SJCRH30 (cell line): ENCODE measurements at places on chromosomes 4 and X. TPM values are rescaled to one million over a fixed set of nuclear protein-coding genes. Genes with fewer than 3 reads are reported as not detected.

DNA sequence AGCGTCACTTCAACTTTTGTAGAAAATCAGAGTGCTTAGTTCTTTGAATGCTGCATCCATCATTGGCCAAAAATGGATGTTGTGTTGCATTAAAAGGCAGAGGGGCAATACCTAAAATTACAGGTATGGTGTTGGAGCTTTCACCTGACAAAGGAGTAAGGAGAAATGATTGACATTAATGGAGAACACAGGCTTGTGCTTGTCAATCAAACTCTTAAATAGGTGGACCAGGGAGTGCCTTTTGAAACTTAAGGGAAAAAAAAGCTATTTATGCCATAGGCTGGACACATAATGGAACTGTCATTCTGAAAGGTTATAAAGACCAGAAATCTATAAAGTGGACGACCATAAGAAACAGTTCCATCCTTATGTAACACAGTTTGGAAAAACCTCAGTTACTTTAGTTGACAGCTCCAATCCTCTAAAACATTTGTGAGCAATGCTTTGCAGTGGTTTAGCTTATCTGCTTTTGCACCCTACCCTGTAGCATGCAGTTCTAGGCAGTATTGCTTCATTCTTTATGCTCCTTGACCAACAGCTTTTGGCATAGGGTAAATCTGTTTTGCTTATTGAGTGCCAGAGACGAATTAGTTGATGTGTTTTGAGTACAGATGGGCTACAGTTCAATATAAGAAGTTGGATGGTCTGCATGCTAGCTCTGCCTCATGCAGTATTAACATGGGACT, 2.4 kb downstream of the HADH start:
- DNase-seq = no peak

GRCh38 chrX:137028699-137029098, 5.1 kb downstream of the GPR101 start:
- DNase-seq = no peak

DNA sequence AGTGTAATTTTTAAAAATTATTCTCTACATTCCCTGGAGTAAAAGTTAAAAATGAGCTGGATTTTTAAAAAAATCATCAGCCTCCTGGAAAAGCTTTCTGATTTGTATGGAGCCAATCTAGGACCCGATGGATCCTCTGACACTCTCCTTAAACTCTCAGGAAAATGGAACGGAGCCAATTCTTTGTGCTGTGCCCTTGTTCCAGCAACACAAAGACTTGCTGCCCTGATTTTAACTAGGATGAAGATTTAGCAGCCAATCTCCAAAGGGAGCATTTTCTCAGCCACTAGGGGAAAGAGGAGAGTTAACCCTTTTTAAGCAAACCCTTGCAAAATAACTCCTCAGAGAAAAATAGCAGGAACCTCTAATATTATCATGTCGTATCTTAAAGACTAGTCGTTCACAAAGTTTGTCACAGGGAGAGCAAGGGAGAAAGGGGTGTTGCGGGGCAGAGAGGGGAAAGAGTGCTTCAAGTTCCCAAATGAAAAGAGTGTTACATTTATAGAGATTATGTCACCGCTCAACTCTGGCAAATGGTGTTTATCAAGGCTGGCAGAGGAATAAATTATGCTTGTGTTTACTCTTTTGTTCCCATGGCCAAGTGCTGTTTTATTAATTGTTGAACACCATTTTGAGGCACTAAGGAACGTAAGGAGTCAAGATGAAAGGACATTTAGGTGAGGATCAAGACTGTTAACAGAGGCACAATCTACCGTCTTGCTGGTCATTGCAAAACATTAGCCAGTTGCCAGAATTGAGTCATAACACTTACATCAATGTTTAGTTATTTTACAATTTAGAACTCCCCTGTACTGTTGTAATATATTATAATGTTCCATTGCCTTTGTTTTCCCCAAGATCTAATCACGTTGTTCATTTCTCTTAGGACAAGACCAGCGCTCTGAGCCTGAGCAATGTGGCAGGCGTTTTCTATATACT, 250.7 kb downstream of the THOC2 start:
- peak; percentile 12 for DNase-seq

DNA sequence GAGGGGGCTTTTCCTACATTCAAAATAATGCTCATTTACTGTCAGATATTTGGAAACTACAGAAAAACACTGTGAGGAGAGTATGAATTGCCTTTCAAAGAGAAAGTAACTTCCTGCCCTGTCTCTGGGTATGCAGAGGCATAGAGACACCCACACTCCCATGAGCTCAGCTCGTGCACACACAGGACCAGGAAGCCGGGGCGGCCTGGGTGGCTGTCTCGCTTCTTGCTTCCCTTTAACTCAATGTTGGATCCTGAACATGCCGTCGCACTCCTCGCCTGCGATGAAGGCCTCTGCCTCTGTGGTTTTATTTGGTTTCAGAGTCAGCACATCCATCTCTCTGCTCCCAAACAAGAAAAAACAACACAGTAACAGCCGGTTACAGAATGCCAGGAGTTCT, 40.1 kb upstream of the GPR78 start:
- DNase-seq = no peak

ADH1A gene
- total RNA-seq = not detected in 2 replicates
